ENCODE measurements at places on chromosomes 2 and 18.
A peak's percentile ranks its signal among the peaks of the same experiment; 100 is the strongest.

- DNase-seq, result no peak
These were observed 93.1 kb downstream of the LRP1B start for GRCh38 chr2:142037744-142038143.

DNA sequence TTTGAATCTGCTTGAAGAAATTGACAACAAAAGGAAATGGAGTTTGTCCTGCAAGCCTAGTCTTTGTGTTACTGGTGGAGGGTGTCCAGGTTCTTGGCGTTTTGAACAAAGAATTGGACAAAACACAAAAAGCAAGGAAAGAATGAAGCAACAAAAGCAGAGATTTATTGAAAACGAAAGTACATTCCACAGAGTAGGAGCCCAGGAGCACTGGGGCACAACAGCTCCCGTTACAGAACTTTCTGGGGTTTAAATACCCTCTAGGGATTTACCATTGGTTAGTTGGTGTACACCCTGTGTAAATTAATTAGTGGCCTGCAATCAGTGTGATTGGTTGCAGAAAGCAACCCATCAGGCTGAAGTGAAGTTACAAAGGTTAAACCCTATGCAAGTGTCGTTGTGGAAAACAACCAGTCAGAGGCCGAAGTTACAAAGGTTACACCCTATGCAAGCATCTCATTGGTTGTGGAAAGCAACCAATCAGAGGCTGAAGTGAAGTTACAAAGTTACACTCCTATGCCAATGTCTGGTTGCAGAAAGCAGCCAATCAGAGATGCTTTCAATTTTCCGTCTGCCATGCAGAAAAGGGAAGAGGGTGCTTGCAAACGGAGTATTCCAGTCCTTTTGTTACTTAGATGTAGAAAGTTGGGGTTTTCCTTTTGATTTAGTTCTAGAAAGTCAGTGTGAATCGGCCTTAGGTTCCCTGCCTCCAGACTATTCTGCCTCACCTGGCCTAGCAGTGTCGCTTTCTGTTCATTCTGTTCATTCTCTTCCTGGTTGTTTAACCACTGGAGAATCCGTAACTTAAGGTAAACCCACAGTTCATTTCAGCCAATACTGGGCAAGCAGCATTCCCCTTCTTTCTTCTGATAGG lies 47.6 kb upstream of the PTH2R start:
- DNase-seq, result no peak

DNA sequence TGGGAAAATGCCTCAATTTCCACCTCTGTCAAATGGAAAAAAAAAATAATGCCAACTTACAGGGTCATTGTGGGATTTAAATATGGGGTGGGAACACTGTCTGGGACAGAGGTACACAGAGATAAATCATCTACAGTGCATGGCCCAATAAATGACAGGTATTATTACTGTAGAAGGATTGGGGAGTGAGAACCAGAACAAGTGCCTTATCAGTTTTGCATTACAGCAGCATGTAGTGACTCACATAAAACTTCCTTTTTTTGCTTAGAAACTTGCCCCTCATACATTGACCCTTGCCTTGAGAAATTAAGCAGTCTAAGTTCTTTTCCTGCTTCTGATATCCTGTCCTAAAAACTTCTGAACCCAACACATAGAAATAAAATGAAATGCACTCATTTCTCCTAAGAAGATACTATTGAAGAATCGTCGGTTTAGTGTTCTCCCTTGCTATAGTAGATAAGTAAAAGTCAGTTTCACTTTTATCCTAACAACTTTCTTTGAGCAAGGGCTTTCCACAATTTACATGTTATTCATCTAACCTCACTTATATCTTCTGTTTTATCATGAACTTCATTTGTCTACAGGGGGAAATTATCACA lies 121.0 kb upstream of the HAAO start:
- no peak for DNase-seq

DNA sequence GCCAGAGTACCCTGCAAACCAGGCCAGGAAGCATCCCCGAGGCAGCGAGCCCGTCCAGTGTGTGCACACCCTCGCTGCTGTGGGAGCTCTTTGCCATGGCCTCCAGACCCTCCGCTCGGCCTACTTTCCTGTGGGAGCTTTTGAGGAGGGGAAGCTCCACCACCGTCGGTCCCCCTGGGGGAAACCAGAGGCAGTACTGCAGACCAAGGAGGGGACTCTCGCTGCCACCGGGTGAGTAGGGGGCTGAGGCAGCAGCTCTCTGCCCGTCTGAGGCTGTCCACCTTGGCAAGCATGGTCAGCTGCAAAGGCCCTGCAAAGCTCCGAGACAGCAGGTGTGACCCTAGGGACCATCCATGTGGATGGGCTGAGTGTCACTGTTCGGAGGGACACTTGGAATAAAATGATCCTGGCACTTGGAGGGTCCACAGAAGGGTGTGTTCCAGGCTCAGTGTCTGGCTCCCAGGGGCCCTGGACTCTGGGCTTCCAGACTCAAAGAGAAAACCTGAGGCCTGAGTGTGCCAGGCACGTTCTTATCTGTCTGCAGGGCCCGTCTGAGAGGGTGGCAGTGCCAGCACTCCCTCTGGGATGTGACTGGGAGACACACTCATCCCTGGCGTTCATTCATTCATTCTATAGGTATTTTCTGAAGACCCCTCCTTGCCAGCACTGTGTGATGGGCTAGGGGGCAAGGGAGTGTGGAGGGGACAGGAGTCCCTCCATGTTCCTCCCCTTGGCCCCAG lies 282.8 kb upstream of the HS6ST1 start:
- DNase-seq, result no peak

DNA sequence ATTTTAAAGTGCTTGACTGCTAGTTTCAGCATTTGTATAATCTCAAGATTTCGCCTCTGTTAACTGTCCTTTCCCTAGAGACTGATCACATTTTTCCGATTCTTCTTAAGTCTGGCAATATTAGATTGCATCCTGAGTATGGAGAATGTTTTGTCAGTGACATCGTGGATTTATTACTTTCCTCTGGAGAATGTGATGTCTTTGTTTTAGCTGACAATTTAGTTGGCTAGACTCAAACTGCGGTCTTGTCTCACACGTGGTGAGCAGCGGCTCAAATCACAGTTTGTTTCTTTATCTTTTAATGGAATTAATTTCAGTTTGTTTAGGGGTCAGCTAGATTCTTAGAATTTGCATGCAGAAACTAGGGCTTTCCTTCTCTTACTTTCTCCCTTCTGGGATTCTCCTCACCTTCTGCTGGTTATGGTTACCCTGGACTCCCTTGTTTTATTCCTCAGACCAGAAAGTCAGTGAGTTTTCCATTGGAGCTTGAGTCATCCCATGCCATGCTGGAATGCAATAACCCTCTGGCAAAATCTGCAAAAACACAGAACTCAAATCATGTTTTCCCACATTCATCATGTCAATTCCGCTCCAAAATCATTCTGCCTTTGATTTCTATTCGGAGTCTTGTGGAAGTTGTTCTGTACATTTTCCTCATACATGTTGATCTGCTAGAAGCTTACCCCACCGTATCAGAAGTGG lies 327.2 kb upstream of the TRIB2 start:
- DNase-seq, result no peak

DNA sequence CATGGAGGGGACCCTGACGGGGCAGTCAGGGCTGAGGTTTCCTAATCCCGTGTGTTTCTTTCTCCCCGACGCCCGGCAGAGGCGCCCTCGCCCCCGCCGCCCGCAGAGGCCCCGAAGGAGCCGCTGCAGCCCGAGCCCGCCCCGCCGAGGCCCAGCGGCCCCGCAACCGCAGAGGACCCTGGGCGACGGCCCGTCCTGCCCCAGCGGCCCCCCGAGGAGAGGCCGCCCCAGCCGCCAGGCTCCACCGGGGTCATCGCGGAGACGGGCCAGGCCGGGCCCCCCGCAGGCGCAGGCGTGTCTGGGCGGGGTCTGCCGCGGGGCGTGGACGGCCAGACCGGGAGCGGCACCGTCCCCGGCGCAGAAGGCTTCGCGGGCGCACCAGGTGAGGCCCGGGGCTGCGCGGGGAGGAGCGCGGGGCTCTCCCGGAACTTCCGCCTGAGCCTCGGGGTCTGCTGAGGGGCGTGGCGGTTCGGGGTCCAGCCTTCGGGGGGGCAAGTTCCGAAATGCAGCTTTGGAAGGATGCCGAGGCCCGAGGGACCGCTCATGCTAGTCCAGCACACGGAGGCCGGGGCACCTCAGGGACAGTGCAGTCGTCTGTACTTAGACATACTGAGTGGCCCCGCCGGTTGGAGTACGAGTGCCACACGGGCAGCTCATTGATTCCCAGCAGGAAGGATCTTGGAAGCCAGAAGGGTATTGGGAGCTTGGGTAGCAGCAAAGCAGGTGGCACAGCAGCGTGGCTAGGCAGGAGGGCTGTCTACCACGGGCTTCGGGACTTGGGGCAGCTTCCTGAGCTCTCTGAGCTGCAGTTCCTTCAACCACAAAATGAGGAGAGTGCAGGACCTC lies 60.1 kb downstream of the EMILIN2 start:
- peak; percentile 47 for DNase-seq

GRCh38 chr2:226631671-226632070 lies 167.9 kb downstream of the IRS1 start:
- no peak for DNase-seq

DNA sequence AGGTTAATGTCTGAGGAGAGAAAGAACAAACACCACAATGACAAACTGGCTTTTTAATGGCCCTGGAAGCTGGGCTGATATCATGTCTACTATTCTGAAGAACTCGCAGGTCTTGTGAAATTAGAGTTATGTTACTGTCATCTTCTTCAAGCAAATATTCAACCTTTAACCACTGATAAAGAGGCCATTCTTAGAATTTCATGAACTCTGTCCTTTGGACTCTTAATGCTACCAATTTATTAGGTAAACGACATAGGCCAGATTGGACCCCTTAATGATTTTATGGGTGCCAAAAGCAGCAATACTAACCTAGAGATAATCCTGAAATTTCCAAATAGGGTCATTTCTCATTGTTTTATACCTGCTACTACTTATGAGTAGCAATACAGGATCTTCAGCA lies 109.0 kb upstream of the ACVR1C start:
- no peak for DNase-seq

- DNase-seq, result no peak
These were observed 28.4 kb downstream of the CPS1 start for GRCh38 chr2:210584834-210585233.

DNA sequence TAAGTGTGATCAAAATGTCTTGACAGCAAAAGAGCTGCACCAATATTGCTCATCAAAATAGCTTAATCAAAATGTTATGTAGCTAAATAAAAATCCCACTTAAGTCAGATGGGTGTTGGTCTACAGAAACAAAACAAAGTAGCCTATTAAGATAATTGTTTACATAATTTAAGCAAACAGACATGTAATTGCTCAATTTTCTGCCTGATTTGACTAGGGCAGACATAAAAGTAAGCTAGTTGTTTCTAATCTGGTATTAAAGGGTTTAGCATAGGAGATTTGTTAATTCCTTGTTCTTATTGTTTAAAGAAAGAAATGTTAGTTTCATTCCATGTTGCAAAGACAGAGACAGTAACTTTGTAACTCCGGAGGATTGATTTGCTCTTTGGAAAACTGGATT lies 11.5 kb upstream of the FEZ2 start:
- no peak for DNase-seq

DNA sequence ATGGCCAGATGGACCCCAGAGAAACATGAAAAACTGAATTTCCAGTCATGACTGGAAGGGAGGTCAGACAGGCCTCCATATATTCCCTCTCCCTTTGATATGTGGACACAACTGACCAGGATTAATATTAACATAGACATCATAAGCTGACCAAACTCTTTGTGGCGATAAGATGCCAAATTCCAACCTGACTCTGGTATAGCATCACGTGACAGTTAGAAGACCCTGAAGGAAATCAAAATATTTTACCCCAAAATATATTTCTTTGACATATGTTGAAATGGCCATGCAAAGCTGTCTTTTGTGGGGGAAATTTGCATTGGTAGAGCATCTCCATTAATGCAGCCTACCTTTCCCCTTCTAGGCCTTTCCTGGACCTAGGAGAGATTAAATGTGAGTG lies 36.7 kb downstream of the ST6GAL2 start:
- no peak for DNase-seq

- DNase-seq, result no peak
These were observed 87.5 kb downstream of the BOD1L2 start for GRCh38 chr18:57234346-57234745.

DNA sequence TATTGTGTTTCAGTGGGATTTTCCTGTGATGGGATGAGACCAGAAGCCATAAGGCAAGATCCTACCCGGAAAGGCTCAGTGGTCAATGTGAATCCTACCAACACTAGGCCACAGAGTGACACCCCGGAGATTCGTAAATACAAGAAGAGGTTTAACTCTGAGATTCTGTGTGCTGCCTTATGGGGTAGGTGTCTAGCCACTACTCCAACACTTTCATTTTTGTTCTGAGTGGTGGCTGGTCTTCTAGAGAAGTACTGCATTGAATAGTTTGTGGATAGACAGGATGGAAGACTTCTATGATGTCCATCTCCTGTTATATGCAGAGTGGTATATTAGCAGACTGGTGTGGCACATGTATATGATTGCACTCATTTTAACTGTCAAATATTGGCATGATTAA lies 117.7 kb upstream of the IL1R2 start:
- DNase-seq, result no peak

DNA sequence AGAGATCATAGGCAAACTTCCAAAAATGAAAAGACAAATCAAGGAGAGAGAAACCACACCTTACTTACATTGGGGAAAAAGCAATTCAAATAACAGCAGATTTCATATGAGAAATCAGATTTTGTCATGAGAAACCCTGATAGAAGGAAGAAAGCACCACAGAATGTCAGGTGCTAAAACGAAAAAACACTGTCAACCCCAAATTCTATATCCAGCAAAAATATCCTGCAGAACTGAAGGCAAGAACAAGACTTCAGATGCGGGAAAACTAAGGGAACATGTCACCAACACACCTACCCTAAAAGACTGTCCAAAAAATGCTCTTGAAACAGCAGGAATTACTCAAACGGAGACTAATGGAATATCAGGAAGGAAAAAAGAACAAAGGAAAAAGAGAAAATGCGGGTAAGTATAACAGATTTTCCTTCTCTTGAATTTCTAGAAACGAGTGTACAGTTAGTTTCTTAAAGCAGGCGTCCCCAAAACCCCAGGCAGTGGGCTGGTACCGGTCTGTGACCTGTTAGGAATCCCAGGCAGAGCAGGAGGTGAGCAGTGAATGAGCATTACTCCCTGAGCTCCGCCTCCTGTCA lies 7.3 kb upstream of the ID2 start:
- no peak for DNase-seq

- no peak for DNase-seq
These were observed 215.5 kb downstream of the NCKAP5 start for GRCh38 chr2:133352719-133353118.

DNA sequence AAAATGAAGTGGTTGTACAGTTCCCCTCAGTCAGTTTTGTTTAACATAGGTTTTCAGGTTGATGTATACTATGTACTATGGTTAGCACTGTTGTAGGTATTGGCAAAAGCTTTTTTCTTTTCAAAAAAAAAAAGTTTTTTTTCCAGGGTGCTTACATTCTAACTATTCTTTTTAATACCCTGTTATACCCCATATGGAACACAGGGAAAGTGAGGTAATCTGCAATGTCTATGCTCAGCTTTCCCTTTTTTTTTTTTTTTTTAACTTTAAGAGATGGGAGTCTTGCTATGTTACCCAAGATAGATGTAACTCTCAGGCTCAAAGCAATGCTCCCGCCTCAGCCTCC lies 590 bp upstream of the CCDC138 start:
- no peak for DNase-seq

Data from stimulated activated CD4-positive, alpha-beta T cell treated with anti-CD3 and anti-CD28 coated beads, Interleukin-4, amount 100 ng/mL, for 24 hours (primary cell).